T-helper 17 cell (primary cell): ENCODE measurements at places on chromosomes 1 and 21.

- no peak for DNase-seq
Observed at GRCh38 chr1:3614755-3615742, 3.7 kb upstream of the MEGF6 start.

DNA sequence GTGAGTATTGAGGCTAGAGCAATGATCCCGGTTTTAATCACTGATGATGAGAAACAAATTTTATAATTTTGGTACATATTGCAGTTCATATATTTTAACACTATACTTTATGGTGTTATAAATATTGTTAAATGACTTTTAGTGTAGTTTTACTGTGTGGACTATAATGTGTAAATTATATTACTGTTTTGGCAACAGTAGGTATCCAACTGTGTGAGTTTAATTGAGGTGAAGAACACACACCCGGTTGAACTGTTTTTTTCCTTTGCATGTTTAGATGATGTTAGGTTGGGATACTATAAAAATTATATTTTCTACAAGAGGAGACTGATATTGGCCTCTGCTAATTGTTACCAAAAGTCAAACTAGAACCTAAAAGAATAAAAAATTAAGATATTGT is 166.5 kb downstream of the SDCCAG8 start:
- no peak for DNase-seq

DNA sequence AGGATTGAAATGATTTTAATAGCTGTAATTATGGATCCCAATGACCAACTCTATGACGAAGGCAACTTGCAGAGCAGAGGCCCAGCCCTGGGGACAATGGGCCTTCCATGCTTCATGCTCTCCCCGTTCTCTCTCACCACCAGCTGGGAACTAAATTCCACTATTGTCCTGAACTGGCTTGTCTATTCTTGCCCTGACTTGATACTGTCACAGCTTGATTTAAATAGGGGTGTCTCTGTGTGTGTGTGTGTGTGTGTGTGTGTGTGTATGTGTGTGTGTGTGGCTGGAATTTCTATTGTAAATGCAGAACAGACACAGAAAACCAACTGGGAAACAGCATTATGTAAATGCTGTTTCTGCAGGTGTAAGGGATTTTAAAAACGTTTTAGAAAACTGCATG is 57.0 kb downstream of the SLC22A15 start:
- no peak for DNase-seq

DNA sequence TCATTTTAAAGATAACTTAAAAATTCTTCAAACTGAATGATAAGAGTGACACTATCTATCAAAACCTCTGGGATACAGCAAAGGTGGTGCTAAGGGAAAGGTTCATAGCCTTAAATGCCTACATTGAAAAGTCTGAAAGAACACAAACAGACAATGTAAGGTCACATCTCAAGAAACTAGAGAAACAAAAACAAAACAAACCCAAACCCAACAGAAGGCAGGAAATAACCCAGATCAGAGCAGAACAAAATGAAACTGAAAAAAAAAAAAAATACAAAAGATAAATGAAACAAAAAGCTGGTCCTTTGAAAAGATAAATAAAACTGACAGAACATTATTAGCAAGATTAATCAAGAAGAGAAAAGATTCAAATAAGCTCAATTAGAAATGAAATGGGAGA is 6.8 kb downstream of the ODF2L start:
- no peak for DNase-seq

DNA sequence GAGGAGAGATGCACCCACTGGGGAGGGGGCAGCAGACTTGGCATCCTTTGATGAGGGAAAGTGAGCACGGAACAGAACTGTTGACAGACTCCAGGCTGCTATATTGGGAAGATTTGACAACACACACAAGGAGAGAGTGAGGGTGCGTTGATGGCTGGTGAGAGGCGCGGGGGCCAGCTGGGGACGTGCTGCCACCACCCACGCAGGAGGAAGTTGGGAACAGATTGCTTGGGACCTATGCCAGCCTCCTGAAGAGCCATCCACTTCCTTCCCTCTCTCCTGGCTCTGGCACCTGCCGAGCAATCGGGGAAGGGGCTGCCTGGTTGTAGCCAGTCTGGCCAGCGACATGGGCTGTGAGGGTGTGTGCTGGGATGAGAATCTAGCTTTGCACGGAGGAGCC is 223.7 kb upstream of the CSF3R start:
- no peak for DNase-seq

DNA sequence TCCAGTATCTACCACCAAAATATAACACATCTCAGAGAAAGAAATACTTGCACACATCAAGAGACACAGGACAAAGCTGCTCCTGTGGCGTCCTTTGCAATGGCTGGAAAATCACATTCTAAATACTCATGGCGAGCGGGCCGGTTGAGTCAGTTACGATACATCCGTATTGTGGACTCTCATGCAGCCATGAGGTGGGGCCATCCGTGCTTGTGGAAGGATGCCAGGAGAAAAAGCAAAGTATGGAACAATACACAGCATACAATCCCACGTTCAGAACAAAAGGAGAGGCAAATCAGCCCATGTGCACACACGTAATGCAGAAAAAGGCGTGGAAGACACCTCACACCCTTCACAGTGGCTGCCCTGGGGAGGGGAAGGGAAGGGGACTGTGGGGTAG is 13.1 kb downstream of the ATP13A2 start:
- no peak for DNase-seq

DNA sequence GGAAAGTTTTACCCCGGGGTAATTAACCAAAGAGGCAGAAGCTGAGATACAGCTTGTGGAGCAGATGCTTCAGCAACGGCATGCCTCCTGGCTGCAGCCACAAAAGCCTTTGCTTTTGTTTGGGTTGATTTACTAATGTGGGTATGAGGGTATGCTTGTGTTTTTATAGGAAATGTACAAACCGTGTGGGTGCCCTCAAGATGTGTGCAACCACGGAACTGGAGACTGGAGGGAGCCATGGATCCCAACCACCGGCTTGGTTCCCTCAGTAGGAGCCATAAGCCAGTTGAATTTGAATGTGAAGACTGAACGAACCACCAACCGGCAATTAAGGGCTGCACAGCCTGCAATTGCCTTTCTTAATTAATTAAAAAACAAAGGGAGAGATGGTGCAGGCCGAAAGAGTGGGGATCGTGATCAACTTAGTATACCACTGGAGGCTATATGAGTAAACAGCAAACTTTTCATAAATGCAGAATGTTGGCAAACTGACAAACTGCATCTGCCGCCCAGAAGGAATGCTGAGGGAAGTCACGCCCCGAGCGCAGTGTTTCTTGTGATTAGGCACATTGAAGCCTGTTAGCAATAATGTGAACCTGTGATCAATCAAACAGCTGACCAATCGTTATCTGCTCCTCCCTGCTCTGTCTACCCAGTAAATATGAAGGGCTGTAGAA is 104.1 kb downstream of the DISP1 start:
- DNase-seq: no peak

DNA sequence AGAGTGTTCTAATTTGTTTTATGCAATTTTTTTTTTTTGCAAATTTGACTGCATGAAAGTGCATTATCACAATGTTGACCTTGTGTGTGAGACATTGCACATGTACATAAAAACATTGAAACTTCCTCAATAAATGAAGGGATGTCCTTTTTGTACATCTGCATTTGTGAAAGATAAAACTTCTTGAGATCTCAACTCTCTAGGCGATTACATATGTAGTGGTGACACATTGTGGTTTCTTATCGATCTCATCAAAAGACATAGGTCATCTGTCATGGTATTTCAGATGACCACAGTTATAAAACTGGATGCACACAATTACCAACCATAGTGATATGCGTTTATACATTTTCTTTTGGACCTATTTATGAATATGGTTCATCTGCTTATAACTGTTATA is 35.6 kb upstream of the C21orf91 start:
- DNase-seq: no peak

GRCh38 chr21:15222707-15223106 is 157.9 kb upstream of the NRIP1 start:
- no peak for DNase-seq

- DNase-seq: no peak
Observed at GRCh38 chr21:46489162-46489663, 30.5 kb downstream of the DIP2A start.

- peak; percentile 76 for DNase-seq
Observed at GRCh38 chr1:12177999-12178441, 11.2 kb downstream of the TNFRSF1B start.

GRCh38 chr1:204493145-204493983 is 1.2 kb downstream of the PIK3C2B start:
- peak; percentile 22 for DNase-seq

- no peak for DNase-seq
Observed at GRCh38 chr1:84141182-84142003, 2.7 kb upstream of the PRKACB start.

- DNase-seq: no peak
Observed at GRCh38 chr1:200353232-200353631, 56.6 kb downstream of the ZNF281 start.

GRCh38 chr1:201183753-201184152 is 6.9 kb upstream of the IGFN1 start:
- DNase-seq: no peak

- DNase-seq: no peak
Observed at GRCh38 chr1:64685217-64685616, 59.7 kb upstream of the RAVER2 start.
